Activated naive CD4-positive, alpha-beta T cell treated with anti-CD3 and anti-CD28 coated beads, Interleukin-2, amount 10 ng/mL, durations not matched to agents 7 days and 5 days (primary cell): ENCODE measurements at places on chromosomes 6 and 20.

GRCh38 chr6:159806021-159806458 is 6.0 kb downstream of the PNLDC1 start:
- DNase-seq = no peak

GRCh38 chr20:32709632-32710121 is 33.6 kb downstream of the COMMD7 start:
- DNase-seq = no peak

DNA sequence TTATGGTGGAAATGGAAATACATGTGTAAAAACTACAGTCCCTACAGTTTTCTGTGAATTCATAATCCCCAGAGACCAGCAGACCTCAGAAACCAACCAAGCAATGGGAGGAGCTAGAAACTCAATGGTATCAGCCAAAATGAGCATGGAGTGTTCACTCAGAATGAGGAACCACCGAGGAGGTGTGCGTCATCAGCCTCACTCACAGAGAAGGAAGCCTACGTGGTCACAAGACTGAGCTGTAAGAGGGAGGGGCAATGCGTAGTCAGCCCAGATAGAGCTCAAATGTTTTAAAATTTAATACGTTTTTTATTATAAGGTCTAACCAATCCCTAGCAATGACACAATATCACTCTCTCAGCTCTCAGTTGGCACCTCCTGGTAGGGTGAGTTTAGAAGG is 17.4 kb downstream of the MYLK4 start:
- DNase-seq = peak; percentile 54

DNA sequence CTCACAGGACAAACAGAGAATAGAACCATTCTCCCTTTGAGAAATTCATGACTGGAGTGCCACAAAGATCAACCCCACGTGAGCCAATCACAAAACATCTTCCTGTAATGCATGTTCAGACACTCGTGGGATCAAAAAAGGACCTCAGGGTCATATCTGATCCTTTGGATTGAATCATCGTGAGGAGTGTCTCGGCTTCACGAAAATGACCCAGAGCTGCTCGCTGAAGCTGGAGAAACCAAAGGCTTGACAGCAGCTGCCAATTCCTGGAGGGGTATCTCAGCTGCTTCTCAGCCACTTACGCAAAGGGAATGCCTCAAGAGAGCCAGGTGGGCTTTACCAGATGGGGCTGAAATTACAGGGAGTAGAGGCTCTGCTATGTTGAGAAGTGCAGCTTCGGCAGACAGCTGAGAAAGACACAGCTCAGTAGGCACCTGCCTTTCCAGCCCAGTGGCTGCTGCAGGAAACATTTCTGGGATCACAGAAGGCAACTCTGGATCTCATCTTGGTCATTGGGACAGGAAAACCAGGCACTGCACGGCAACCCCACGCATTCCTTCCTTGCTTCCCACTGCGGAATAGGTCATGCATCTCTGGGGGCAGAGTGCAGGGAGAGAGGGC is 813.1 kb downstream of the KIF16B start:
- no peak for DNase-seq

DNA sequence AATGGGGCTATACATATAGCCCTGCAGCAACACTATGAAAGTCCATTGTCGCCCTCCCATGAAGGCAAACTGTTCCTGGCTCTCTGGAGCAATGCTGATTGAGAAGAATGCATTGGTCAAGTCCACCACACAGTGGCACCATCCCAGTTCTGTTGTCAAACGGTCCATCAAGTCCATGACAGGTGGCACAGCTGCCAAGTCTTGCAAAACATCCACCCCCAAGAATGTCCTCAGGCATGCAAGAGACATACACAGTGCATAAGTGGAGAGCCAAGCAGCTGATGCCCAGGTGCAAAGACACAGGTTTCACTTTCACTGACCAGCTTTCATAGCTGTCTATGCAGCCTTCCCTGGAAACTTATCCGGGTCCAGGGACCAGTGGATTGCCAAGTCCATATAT is 17.5 kb downstream of the ZNF391 start:
- DNase-seq = no peak

- no peak for DNase-seq
Observed at GRCh38 chr6:47066418-47066817, 24.3 kb upstream of the ADGRF1 start.

DNA sequence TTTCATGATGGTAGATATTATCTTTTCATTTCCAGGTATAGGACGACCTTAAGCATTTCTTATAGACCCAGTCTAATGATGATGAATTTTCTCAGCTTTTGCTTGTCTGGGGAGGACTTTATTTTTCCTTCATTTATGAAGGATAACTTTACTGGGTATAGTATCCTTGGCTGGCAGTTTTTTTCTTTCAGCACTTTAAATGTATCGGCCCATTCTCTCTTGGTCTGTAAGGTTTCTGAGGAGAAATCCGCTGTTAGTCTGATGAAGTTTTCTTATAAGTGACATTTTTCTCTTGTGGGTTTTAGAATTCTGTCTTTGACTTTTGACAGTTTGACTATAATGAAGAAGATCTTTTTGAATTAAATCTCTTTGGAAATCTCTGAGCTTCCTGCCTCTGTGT is 144.7 kb upstream of the SLC22A23 start:
- no peak for DNase-seq

- DNase-seq = peak; percentile 36
Observed at GRCh38 chr6:26217714-26218075, 130.5 kb downstream of the HFE start.

GRCh38 chr6:46098678-46099077 is 31.1 kb upstream of the ENPP4 start:
- no peak for DNase-seq

- peak; percentile 40 for DNase-seq
Observed at GRCh38 chr6:78910591-78911171, 43.3 kb downstream of the IRAK1BP1 start.

DNA sequence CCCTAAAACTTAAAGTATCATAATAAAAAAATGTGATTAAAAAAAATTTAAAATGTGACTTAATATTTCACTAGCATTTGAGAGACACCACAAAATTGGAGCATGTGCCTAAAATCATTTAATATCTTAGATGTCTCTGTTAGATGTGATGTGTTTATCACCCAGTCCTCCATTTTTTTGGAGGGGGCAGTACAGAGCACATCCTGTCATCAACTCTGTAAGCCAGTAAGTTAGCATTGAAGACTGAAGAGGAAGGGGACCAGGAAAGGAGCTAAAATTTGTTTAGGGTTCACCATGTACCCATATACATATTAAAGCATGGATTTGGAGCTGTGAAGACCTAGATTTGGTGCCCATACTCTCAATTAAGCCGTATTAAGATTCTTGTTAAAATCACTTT is 30.7 kb upstream of the ADIG start:
- DNase-seq = no peak

DNA sequence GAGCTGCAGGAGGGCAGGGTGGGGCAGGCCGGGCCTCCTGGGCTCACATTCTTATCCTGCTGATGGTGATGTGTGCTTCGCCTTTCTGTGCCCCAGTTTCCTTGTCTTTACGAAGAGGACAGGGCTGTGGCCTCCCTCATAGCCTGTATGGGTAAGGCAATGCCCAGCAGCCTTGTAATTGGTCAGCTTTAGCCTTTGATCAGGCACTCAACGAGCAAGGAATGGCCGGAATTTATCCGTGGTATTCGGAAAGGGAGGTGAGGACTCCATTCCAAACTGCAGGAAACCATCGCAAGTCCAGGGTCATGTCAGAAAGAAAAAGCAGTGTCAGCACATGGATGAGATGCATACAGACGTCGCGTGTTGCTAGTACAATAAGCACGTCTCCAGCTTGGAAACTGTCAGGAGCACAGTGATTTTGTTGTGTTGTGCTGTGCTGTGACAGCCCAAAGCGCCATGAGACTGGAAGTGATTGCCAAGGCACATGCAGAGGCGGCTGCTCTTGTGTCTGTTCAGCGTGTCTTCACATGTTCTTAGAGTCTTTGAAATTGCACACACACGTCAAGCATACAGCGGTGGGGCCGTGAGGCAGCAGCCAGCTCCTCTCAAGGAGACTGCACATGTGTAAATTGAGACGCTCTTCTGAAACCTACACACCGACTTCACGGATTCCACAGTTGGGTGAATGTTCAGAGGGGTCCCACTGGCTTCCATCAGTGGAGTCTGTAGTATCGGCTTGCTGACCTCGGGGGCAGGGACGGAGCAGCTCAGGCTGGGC is 6.2 kb downstream of the SS18L1 start:
- no peak for DNase-seq

DNA sequence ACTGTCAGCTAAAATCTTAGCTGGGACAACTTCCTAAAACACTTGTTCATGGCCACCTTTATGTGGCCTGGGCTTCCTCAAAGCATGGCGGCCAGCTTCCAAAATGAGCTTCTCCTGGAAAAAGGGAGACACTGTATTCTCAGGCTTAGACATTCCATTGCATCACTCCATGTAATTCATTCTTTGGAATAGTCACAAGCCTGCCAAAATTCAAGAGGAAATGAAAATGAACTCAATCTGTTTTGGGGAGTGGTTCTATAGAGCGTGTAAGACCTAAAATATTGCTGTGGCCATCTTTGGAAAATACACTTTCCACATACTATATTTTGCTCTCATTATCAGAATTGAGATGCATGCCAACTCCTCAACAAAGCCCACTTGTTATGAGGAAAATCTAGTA is 687.0 kb downstream of the KIF16B start:
- no peak for DNase-seq

DNA sequence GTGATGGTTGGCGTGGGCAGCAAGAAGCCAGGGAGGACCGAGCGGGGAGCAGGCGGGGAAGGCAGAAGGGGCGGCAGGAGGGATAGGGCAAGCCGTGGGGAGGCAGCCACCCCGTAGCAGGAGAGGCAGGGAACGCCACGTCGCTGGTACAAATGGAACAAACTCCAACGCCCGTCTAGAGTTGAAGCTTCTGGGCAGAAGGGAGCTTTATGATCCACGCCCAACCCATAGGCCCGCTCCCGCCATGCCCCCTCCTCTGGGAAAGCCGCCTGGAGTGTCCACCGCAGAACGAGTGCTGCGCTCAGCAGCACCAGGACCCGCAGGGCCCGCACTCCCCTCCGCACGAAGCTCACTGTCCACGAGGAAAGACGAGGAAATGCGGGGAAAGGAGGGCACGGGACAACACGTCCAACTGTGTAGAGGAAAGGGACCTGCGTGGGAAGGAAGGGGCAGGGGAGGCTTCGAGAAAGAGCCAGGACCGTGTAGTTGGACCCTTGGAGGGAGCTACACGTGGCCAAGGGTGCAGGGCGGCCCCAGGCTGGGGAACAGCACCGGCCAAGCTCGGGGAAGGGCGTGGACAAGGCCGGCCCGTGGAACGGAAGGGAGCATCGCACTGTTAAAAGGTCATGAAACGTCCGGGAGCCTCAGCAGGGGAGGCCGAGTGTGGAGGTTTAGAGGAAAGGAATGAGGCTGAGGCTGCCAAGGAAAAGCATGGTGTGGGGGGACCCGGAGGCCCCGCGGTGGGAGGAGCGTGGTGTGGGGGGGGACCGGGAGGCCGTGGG is 204.0 kb downstream of the DLL1 start:
- no peak for DNase-seq

DNA sequence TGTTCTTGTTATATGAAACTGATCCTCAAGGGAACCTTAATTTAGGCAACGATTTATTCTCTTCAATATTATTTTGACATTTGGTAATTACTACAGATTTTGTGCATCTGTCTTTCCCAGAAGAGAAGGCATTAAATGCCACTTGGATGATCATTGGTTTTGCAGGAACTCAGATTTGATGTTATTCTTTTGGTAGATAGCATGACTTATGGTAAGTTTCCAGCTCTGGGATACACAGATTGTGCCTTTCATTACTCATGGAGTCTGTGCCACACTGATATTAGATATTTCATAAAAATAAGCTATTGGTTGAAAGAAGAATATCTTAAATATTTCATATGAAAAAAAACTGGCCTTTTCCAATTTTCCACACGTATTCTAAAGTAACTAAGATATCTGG is 120.1 kb downstream of the AIG1 start:
- no peak for DNase-seq

- no peak for DNase-seq
Observed at GRCh38 chr6:137522198-137522798, 28.1 kb upstream of the OLIG3 start.

DNA sequence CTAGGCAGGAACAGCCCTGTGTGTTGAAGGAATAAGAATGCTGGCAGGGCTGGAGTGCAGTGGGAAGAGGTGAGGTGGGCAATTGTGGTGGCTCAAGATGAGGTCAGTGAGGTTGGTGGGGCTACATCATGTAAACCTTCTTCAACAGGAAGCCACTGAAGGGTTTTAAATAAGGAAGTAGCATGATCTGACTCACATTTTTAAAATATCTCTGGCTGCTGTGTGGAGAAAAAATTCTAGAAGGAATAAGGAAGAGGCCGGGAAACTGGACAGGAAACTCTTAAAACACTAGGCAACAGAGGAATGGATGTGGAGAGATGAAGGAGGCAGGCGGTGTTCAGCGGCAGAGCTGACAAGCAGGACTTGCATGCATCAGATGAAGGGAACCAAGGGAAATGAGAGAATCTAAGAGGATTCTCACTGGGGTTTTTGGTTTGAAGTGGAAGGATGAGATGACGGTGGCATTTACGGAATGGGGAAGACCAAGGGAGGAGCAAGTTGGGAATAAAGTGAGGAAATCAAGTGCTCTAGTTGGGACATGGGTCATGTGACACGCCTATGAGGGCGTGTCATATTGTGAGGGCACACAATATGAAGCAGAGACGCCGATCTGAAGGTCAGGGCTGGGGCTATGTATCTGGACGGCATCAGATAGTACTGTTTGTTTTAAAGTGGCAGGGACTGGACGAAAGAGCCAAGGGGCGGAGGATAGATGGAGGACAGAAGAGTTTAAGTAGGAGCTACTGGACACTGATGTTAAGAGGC is 18.2 kb downstream of the TMEM242 start:
- no peak for DNase-seq

DNA sequence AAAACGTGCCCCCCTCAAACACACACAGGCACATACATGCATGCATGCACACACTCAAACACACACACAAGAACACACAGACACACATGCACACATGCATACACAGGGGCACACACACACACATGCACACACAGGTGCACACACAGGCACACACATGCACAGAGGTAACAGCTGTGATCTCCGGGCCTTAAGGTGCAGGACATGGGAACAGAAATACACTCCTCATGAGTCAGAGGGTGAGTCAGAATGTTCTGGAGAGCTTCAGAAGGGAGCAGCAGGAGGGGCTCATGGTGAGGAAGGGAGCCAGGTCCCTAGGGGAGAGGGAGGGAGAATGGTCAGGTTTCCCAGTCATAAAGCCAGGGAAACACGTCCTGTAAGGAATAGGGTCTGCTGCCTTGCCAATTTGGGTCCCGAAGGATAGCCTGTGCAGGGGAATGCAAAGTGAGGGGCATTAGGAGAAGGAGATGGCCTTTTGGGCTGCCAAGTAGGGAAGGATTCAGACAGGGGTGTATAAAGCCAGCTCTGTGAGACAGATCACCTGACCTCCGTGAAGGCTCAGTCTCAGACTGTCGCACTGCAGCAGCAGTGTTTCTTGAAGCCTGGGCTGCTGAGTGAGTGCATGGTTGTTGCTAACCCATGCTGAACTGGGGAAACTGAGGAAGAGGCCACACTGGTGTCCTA is 123.9 kb downstream of the MAFB start:
- DNase-seq = no peak

- DNase-seq = no peak
Observed at GRCh38 chr6:18087396-18088165, 34.9 kb downstream of the NHLRC1 start.

GRCh38 chr6:108988296-108988695 is 106.3 kb downstream of the SESN1 start:
- DNase-seq = no peak

- DNase-seq = no peak
Observed at GRCh38 chr6:161169696-161170095, 104.2 kb downstream of the AGPAT4 start.
